GM19239 (cell line): ENCODE measurements at places on chromosomes 11 and 22.

GRCh38 chr22:21026783-21027692 lies 5.3 kb downstream of the SLC7A4 start:
- no peak for DNase-seq

DNA sequence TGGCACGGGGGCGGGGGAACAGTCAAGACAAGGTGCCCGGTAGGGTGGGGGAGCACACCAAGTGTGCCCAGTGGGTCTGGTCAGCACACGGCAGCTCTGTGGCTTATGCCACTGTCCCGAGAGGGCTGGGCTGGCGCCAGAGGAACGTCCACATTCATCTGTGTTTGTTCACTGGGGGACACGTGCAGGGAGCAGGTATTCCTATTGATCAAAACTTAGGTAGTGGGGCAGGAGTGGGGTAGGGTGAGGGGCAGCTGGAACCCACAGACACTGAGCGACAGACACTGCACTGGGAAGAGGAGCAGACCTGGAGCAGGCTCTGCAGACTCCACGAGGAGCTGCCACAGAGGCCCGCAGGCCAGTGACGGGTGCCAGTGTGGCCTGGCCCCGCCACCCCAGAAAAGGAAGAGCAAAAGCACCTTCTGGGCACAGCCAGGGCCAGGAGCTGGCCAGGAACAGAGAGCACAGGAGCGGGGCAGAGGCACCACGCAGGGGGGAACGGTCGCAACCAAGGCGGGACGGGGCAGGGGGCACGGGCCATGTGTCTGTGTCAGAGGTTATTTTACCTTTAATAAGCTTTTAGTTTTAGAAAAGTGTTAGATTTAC lies 2.1 kb upstream of the MOB2 start:
- no peak for DNase-seq

DNA sequence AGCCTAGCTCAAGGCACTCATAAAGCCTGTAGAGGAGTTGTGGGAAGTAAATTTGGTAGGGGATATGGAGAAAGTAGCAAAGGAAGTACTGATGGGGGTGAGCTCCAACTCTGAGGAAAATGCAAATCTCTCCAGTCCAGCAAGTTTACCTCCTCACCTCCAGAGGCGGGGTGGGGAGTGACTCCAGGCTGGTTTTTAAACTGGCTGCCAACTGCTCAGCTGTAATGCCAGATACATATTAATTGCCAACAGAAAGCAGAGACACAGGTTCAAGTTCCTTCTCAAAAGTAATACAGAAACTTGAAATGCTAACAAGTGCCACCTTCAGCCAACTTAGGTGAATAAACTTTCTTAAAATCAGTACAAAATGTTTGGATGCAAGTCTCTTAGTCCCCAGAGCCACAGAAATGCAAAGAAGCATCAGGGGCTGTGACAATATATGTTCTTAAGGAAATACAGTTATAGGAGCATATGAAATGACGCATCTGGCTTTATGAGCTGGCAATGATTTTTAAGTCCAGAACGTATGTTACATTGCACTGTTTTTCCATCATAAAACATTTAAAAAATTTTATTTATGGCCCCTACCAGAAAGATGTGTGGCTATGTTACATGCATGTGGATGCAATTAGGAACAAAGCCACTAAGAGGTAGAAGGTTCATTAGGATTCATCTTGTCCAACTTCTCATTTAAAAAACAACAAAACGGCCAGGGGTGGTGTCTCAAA lies 436.4 kb upstream of the CCDC90B start:
- no peak for DNase-seq

- DNase-seq: peak; percentile 58
These were observed 28.1 kb downstream of the NRXN2 start for GRCh38 chr11:64694821-64695365.

DNA sequence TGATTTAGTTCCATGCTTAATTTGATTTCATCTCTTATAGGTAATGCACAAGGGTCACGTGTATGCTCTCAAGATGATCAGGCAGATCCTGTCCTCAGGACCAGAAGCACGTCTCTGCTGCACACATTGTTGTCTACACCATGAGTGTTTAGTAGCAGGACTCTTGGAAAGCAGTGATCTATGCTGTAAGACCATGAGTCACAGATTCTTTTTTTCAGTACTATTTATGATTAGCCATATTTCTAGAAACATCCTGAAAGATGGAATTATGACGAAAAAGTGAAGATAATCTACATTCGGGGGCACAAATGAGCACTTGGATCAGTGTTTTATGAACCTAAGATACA lies 29.6 kb downstream of the ZBED4 start:
- DNase-seq: no peak

GRCh38 chr11:78672850-78673620 lies 98.4 kb upstream of the NARS2 start:
- no peak for DNase-seq

DNA sequence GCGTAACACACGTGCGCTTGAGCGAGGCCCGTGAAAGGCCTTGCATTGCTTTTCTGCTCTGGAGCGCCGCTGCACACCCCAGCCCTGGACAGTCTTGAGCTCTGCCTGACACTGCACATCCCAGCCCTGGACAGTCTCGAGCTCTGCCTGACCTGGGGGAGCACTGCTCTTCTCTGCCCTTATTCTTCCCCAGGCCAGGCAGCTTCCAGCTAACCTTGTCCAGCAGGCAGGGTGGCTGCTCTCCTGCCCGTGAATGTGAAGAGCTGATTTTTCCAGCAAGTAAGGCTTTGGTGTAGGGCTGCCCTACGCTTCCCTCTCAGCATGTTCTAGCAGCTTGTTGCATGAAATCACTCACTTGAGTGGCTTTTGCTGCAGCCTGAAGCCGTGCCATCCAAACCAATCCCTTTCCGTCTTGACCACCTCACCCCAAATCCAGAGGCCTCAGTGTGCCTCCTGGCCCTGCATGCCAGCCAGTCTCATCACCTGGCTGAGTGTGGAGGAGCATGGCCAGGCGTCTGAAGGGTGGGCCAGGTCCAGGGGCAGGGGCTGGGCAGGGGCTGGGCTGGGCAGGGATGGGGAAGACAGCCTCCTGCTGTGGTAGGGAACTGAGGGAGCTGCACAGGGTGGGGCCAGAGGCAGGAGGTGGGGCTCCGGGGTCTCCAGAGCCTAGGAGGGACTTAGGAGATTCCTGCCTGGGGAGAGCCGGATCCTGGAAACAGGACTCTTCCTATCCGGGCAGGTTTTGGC lies 89.5 kb upstream of the B3GAT1 start:
- DNase-seq: no peak

GRCh38 chr11:95375451-95375850 lies 144.4 kb upstream of the SESN3 start:
- DNase-seq: no peak
